Activated CD4-positive, alpha-beta T cell treated with anti-CD3 and anti-CD28 coated beads, Interleukin-2, amount 10 ng/mL, durations not matched to agents 7 days and 5 days (primary cell): ENCODE measurements at places on chromosomes 2 and 18.
A peak's percentile ranks its signal among the peaks of the same experiment; 100 is the strongest.

DNA sequence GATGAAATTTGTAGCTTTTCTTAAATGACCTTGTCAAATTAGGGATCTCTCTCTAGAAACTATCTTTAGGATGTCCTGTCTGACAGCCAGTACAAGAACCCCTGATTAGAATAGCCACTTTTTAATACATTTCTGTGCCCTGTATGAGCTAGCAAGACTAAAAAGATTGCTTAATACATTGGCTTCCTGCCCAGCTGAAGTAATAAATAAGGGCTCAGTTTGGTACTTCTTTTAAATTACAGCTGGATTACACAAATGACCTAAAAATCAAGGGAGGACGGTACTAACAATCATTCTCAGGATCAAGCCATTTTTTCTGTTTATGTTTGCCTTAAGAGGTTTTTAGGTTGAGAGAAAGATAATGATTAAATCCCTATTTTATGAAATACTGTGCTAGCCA is 11.6 kb upstream of the OLA1 start:
- DNase-seq = no peak

- no peak for DNase-seq
These were observed 404.1 kb downstream of the ZEB2 start for GRCh38 chr2:144115739-144116291.

GRCh38 chr2:21924640-21925285 is 801.0 kb downstream of the TDRD15 start:
- DNase-seq = no peak

DNA sequence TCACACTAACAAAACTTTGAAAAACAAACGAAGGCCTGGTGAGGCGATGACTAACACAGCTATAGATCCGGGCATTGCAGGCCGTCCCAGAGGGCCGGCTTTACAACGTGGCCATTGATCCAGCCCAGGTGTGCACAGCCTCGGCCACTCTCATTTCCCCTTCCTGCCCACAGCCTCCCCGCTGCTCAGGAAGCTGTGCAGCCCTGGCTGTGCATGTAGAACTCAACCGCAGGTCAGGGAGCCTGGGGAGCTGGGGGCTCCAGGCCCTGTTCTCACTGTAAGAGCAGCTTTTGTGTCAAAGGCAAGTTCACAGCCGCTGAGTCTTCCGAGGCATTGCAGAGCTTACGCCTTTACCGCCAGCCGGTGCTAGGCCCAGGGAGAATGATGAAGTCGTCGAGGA is 87.2 kb downstream of the LONRF2 start:
- peak; percentile 33 for DNase-seq

DNA sequence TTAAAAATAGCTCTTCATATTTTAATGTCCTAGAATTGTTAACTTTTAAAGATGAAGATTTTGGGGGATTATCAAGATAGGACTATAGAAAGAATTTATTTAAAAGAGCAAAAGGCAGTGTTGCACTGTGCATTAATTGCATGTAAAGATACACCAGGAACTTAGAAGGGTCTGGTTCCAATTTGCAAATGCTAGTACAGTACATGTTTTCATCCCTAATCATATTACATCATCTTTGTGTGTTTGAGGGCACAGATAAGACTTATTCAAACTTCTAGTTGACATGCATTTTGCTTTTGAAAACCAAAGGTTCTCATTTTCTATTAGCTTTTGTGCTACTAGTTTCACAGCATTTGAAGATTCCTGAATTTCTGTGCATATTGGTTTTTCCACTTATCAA is 231.7 kb upstream of the LYPD1 start:
- DNase-seq = no peak

- DNase-seq = no peak
These were observed 192.8 kb upstream of the APCDD1 start for GRCh38 chr18:10261344-10262276.

- DNase-seq = no peak
These were observed 20.4 kb downstream of the MBP start for GRCh38 chr18:77111951-77112746.

GRCh38 chr2:167127135-167127534 is 238.9 kb downstream of the XIRP2 start:
- no peak for DNase-seq

DNA sequence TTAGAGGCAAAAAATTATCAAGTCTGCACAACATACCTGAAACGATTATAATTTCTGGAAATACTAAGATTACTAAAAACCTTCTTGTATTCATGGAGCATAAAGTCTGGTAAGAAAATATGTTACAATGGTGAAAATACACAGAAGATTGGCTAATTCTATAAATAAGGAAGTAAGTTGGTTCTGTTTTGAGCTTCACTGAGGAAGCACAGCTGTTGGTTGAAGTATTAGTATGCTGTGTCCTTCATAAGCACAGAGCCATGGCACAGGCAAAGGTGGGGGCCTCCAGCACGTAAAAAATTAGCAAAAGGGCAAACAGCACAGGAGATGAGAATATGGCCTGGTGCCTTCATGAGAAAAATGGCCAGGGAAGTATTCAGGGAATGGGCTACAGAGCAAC is 40.4 kb upstream of the ANKRD62 start:
- DNase-seq = no peak

GRCh38 chr2:133266041-133266925 is 302.0 kb downstream of the NCKAP5 start:
- DNase-seq = no peak

- no peak for DNase-seq
These were observed 60.1 kb upstream of the ACTR3 start for GRCh38 chr2:113829761-113830160.

- no peak for DNase-seq
These were observed 92.6 kb upstream of the KCNE4 start for GRCh38 chr2:222959358-222959757.

DNA sequence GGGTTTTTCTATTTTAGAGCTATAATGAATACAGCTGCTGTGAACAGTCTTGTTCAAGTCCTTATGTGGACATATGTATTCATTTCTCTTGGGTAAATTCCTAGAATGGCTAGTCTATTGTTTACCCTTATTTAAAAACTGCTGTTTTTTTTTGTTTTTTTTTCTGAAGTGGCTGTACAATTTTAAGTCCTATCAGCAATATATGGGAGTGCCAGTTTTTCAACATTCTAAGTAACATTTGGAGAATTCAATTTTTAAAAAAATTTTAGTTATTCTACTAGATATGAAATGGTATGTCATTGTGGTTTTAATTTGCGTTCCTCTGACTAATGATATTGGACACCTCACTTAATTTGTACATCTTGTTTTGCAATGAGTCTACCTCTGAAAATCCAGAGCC is 349.7 kb downstream of the SATB2 start:
- no peak for DNase-seq

GRCh38 chr18:834082-834720 is 22.2 kb upstream of the YES1 start:
- DNase-seq = no peak

- no peak for DNase-seq
These were observed 287.2 kb upstream of the FN1 start for GRCh38 chr2:215722986-215723630.

DNA sequence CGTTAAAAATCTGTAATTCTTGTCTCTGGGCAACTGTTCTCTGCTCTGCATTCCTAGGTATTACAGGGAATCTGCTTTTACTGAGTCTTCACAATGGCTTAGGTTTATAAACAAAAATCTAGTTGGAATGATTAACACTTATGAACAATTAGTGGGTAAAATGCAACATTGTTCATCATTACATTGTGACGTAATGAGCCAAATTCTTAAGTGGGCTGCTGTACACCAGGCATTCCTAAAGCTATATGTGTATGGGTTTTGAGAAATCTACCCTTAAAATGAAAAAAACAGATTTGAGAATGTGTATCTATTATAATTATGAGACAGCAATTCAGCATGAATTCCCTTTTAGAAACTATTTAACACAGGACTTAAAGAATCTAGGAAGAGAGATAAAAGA is 41.5 kb upstream of the ERBB4 start:
- DNase-seq = no peak

GRCh38 chr2:45993476-45993991 is 303.7 kb upstream of the EPAS1 start:
- DNase-seq = peak; percentile 82

GRCh38 chr2:129888461-129888860 is 91.0 kb upstream of the RAB6C start:
- no peak for DNase-seq

GRCh38 chr18:43159086-43159770 is 43.7 kb upstream of the RIT2 start:
- no peak for DNase-seq

- no peak for DNase-seq
These were observed 95.0 kb downstream of the TNFRSF11A start for GRCh38 chr18:62420151-62420512.

GRCh38 chr2:58770846-58771245 is 529.7 kb upstream of the FANCL start:
- no peak for DNase-seq

DNA sequence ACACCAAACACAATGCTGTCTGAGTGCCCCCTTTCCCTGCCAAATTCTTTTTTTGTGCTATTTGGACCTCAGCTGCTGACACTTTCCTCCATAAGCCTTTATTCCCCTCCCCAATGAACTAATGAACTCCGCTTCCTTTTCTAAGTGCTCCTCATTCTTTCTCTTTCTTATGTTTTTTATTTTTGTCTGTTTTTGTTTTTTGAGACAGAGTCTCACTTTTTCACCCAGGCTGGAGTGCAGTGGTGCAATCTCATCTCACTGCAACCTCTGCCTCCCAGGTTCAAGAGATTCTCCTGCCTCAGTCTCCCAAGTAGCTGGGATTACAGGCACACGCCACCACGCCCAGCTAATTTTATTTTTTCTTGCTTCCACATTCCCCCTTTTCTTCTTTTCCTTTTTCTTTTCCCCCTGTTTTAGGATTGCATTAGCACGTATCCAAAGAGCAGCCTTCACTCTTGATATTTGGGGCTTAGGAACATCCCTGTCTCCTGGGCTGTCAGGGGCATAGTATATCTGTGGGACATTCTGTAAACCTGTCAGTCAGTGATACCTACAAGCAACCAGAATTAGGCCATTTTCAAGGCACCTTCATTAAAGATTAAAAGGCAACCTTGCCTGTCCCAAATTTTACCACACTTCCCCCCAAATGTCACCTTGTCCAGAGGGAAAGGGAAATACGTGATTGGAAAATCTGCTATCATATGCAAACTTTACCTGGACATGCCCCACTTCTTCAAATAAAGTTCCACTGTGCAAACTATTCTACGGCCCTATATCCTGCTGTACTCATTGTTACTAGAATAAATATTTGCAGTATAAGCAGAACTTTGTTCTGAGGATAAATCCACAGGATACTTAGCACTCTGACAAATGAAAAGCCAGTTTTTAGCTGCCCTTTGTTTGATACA is 65.1 kb upstream of the ACSL3 start:
- DNase-seq = no peak

DNA sequence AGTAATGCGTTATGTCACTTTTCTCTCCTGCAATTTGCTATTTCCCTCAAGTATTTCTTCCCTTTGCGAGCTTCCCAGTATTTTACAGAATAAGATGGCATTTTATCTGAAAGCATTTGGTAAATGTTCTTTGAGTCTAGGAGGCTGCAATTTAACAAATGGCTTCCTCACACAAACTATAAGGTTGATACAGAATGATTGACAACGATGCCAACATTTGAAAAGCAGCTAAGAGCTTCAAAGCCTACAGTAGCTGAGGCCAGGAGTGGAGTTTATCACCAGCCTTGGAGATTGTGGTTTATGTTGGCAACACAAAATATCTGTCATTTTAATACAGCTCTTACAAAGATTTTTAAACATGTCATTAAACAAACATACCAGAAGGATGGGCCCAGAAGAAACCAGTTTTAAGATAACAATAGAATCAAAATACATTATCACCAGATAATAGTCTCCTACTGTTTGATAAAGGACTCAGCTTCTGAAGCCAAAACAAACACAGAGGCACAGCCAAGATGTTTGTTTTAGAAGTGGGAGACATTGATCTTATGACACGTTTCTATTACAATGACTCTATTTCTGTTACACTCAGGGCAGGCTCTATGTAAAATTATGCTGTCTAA is 711.4 kb upstream of the ACVR2A start:
- DNase-seq = no peak

DNA sequence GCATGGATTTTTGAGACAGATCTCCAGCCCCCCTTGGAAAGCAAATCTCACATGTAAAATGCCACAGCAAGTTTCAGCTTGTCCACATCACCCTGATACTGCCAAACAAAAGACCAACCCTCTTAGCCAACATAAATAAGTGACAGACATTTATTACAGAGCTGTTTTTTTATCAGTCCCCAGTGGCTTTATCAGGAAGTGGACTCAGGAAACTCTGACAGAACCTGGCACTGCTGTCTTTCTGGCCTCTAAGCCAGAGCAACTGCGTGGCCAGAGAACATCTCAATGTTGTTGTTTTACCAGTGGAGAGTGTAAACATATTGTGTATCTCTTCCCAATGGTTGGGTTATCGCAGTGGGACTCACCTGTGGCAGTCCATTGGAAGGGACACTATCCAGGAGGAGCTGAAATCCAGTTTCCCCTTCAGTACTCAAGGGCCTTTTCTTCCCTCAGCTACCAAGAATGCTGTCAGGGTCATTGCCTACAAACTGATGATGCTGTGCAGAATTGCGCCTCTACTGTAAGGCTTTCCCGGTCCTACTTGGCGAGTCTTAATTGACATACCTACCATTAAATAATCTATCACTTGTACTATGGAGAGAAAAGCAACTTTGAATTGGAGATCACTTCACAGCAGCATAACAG is 22.0 kb downstream of the SLC14A1 start:
- no peak for DNase-seq

GRCh38 chr18:44893045-44893706 is 212.5 kb downstream of the SETBP1 start:
- DNase-seq = no peak

GRCh38 chr2:19435815-19436214 is 77.4 kb upstream of the OSR1 start:
- DNase-seq = no peak

DNA sequence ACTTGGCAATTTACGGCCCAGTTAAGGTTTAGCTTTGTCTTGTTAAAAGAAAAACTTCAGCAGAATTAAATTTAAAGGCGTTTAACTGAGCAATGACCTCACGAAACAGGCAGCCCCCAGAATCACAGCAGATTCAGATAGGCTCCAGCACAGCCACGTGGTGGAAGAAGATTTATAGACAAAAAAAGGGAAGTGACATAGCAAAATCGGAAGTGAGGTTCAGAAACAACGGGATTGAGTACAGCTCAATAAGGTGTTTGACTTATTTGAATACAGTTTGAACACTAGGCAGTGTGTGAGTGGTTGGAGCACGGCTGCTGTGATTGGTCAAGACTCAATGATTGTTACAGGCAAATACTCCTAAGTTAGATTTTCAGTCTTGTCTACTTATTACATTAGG is 79.8 kb downstream of the MOGAT1 start:
- DNase-seq = no peak
